ENCODE measurements at places on chromosomes 2 and 18. TPM values are rescaled to one million over a fixed set of nuclear protein-coding genes. Genes with fewer than 3 reads are reported as not detected.

- no peak for DNase-seq
Observed at GRCh38 chr2:117956036-117956796, 57.7 kb downstream of the CCDC93 start.

DNA sequence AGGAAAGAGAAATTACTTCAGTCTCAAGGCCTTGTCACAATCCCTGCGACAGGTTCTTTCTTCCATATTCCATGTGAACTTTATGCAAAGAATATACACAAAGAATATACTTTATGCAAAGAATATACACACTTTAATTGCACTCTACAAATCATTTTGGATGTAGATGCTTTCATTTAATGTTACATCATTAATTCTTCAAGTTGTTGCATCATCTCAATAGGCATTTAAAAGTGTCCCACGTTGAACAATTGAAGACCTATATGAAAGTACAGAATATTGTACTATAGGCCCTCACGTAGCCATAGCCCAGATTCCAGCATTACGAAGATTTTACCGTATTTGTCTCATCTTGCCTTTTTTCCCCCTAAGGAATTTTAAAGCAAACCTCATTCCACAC is 33.1 kb upstream of the MAL start:
- DNase-seq: no peak

DNA sequence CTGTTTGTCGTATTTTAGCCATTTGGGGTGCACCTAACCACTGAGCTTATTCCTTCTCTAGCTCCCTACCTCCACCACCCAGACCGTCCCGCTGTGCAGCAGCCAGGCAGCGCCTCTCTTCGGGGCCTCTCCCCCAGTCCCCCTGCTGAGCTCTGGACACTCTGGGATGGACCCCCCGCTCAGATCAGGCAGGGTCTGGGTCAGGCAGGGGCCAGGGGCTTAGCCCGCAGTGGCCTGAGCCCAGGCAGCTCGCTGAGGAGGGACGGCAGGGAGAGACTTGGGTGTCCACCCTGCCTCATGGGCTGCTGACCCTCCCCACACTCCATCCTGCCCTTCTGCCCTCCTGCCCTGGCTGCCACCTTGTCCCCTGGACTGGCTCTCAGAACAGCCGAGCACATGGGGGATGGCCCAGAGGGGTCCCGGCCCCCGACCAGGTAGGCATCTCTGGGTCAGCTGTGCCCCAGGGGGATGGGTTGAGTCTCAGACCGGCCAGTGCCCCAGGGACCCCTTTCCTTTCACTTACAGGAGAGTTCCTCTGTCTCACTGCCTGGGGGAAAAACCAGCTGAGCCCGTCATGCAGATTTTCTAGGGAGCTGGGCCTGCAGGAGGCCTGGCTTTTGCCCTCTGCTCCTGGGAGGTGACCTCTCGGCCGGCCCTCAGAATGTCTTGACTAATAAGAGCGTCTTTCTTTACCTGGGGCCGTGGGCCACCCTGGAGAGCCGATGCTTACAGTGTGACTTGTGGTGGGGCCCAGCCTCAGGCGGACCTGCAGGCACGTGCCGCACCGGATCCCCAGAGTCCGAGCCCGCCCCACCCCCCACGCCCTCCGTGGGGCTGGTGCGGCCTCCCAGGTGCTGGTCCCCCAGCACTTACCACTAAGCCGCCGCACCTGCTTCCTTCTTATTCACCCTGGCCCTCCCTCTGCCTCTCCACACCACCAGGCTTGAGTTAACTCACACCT is 22.8 kb upstream of the PXDN start:
- no peak for DNase-seq

DNA sequence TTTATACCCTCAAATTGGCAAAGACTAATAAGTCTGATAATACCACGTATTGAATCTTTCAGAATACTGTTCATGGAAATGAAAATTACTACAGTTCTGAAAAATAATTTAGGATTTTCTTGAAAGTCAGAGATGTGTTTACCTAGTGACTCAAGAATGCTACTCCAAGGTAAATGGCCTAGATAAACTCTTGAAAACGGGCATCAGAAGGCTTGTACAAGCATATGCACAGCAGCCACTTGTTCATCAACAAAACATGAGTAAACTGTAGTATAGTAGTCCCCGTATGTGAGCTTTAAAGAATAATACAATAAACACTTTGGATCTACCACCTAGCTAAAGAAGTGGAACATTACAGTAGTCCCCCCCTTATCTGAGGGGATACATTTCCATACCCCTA is 157.5 kb downstream of the THADA start:
- no peak for DNase-seq

- no peak for DNase-seq
Observed at GRCh38 chr18:40642692-40643229, 1312.3 kb upstream of the PIK3C3 start.

- no peak for DNase-seq
Observed at GRCh38 chr2:197128126-197128525, 182.5 kb downstream of the ANKRD44 start.

GRCh38 chr18:46542545-46542944 is 114.5 kb downstream of the LOXHD1 start:
- no peak for DNase-seq

DNA sequence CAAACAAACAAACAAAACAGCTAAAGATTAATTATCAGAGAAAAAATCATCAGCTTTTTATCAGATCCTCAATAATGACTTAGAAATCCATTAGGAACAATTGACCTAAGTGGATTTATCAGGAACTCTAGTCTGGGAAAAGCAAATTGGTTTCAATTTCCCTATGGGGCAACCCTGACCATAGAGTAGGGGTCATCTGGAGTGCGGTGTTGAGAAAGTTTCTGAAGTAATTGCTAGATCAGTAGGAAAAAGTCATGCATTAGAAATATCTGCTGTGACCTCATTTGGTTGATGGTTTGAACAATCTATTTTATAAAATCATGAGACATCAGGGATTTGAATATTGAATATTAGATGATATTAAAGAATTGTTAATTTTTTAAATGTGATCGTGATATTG is 507.9 kb downstream of the TXNL1 start:
- DNase-seq: no peak

Gene RIT2
- total RNA-seq: not detected

Gene SYT4
- not detected for total RNA-seq

Gene NDUFB3
- 159 TPM for total RNA-seq

Gene SIX2
- not detected for total RNA-seq

Gene VAMP8
- total RNA-seq: 102 TPM
